ENCODE measurements at places on chromosomes 6 and 20. TPM values are rescaled to one million over a fixed set of nuclear protein-coding genes. Genes with fewer than 3 reads are reported as not detected.

SYNDIG1 gene
- polyA plus RNA-seq, result 34.8 TPM

PBOV1 gene
- not detected for polyA plus RNA-seq

ARHGAP18 gene
- 3.0 TPM for polyA plus RNA-seq

GGTLC1 gene
- polyA plus RNA-seq, result not detected

MOXD1 gene
- 1.2 TPM for polyA plus RNA-seq

BMP6 gene
- polyA plus RNA-seq, result 3.0 TPM

CRISP3 gene
- not detected for polyA plus RNA-seq

- DNase-seq, result no peak
Observed at GRCh38 chr20:45848969-45849582, 8.1 kb downstream of the ACOT8 start.

DNA sequence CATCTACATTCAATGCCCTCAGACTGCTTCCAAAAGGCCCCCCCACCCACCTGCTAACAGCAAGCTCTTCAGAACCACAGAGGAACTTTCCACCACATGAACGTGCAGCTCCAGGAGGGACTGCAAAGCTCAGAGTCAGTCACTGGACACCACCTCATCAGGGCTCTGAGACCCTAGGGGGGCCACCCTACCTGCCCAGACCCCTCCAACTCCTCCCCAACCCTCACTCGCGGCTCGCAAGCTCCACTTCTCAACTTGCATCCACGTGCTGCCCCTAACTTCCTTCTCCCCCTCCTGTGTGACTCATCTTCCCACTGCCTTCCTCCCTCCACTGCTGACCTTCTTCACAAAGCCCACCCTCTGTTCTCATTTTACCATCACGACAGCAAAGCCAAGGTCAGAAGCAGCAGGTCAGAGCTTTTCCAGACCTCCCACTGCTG is 6.5 kb downstream of the MBOAT1 start:
- no peak for DNase-seq

- DNase-seq, result no peak
Observed at GRCh38 chr20:53149890-53150205, 177.7 kb downstream of the TSHZ2 start.

DNA sequence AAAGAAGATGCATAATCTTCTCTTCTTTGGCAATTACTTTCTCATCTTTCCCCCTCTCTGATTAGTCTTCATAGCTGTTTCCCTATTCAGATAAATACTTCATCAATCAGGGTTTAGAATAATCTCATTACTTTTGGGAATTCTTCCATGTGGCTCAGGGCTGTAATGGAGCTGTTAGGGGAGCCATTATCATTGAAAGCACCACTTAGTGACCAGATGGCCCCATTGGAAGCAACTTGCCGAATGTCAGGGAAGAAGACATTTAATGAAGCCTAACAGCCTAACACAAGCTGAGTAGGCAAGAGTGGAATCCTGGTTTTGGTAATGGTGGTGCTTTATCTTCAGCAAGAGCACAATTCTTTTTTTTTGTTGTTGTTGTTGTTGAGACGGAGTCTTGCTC is 45.0 kb downstream of the TIAM2 start:
- no peak for DNase-seq

GRCh38 chr6:116439522-116440051 is 21.6 kb upstream of the CALHM6 start:
- DNase-seq, result no peak

GRCh38 chr6:148523048-148523447 is 180.4 kb downstream of the SASH1 start:
- DNase-seq, result no peak
